ENCODE measurements at places on chromosomes 7 and 10. TPM values are rescaled to one million over a fixed set of nuclear protein-coding genes. Genes with fewer than 3 reads are reported as not detected.

DNA sequence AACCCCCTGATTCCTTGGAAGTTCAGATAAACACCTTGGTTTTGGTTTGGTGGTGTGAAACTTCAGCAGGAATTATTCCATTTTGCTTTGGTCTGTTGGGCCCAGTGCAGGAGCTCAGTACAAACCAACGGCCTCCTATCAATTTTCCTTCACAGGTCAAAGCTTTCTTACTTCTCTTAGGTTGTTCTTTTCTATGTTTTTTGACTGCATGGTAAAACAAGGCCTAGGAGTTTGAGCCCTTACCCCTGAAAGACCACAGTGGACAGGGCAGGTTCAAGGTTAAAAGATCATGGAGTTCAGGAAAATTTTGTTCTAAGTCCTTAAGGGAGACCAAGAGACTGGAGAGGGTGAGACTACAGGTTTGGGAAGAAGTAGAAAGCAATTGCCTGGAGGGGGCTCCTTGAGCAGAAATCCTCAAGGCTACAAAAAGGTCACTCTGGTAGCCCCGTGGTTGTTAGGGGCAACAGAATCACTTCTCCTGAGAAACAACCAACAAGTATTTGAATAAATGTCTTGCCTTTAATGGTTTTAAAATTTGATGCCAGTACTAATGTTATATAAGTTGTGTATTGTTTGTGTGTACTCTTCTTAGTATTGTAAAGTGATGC is 40.9 kb upstream of the FHIP2A start:
- DNase-seq: no peak

DNA sequence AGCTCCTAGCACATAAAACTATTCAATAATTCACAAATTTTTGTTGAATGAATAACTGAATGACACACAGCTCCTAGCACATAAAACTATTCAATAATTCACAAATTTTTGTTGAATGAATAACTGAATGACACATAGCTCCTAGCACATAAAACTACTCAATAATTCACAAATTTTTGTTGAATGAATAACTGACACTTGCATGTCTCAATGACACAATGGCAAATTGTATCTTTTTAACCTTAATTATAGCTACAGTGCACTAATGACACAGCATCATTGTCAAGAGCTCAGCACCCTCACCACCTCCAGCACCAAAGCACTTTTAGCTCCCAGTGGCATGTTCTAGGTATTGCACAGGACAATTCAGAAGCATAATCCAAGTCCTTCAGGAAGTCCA is 131.6 kb downstream of the PDE1C start:
- DNase-seq: no peak

DKK1 gene
- not detected for total RNA-seq

TRAPPC14 gene
- 49.9 TPM for total RNA-seq

ASZ1 gene
- not detected for total RNA-seq

GHRHR gene
- total RNA-seq: not detected

PWWP2B gene
- total RNA-seq: 10.6 TPM

ACTR3C gene
- not detected for total RNA-seq

FEZF1 gene
- not detected for total RNA-seq

All from OCI-LY7 (cell line).